ENCODE measurements at places on chromosomes 5 and 9.
A peak's percentile ranks its signal among the peaks of the same experiment; 100 is the strongest.

DNA sequence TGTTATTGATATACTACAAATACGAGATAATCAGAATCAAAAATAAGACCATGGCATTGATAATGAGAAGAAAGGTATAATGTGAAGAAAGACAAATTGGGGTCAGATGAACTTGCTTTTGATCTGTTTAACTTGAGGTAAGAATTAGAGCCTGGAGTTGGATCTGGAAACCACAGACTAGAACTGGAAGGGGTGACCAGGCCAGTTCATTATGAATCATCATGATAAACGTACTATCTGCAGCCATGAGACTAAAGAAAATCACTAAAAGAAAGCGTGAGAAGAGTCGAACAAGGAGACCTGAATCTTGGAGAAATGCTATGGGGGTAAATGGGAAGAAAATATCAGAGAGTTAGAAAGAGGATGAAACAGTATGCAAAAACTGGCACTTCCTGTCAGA, 967.5 kb downstream of the NR2F1-AS1 start:
- DNase-seq = no peak

DNA sequence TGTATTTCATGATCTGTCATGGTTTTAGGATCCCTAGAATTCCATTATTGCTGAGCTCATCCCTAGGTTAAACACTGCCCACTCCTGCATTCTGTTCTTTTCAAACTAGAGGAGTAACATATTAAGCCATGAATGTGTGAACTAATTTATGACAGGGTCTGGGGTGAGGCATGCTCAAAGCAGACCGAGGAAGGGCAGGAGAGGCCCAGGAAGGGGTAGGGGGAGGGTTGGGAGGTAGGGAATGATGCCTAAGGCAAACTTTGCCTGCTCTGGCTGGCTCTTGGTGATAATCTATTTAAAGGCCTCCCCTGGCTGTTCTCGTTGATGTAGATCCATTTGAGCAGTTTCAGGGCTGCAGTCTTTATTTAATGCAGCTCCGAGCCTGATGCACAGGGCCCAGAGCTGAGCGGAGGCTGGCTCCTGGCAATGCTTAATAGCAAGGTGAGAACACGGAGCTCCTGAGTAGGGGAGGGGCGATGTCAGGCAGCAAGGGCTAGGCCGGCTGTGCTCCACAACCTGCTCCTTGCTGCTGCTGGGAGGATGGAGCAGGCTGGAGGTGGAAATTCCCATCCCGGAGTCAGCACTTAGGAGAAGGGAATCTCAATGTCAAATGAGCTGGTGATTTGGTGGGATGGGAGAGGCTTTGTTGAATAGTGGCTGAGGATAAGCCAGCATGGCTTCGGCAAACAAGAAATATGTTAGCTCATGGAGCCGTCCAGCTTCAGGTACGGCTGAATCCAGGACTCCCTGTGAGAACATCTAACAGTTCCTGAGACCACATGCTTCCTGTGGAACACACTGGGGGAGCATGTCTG, 73.2 kb upstream of the UNC5A start:
- no peak for DNase-seq

- DNase-seq = no peak
These were observed 340.6 kb downstream of the ASTN2 start for GRCh38 chr9:117074342-117074662.

DNA sequence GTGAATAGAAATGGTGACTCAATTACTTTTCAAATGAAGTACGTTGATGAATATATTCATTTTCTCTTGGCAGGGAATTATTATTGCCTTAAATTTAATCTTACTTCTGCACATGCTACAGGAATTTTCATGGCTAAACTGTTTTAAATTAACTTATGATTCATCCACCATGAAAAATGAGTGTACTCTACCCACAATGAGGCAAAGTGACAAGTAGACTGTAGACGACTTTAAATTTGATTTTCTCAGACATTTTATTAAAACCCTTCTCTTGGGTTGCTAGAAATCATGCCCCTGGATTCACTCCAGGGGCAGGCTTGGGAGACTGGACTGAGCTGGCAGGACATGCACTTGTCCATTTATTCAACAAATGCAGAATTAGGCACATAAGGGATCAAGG, 23.5 kb upstream of the ERAP2 start:
- DNase-seq = no peak

- DNase-seq = no peak
These were observed 117.1 kb upstream of the TUT7 start for GRCh38 chr9:86471171-86471815.

GRCh38 chr5:144469106-144469505, 298.4 kb downstream of the KCTD16 start:
- no peak for DNase-seq

GRCh38 chr5:133164759-133165158, 112.9 kb downstream of the HSPA4 start:
- DNase-seq = no peak

- no peak for DNase-seq
These were observed 21.2 kb downstream of the RNF130 start for GRCh38 chr5:180050121-180050940.

DNA sequence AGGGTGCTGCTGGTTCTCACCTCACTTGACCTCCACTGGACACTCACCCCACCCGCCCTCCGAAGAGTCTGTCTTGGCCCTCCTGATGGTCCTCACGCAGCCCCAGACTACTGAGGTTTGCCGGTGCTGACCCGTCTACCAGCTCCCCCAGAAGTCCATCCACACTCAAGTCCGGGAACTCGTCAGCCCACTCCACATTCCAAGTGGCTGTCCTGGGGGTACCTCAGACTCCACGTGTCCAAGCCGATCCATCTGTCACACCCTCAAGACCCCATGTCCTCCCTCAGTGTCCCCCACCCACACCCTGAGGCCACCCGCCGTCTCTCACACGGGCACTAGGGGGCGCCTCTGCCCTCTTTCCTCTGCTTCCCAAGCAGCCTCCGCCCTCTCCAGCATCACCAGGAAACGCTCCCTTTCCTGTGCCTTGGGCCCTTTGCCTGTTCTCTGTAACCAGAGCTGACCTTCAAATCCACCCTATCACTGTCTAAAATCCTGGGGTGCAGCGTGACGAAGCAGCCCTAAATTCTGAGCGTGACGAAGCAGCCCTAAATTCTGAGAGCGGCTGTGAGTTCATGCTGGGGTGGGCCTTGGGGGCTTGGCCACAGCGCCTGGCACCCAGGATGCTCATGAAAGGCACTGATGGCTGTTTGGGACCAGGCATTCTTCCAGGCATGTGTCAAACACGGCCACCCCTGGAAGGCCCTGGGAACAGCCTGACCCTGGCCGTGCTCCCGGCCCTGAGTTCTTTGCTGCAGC, 95.7 kb downstream of the KCNT1 start:
- peak; percentile 52 for DNase-seq

DNA sequence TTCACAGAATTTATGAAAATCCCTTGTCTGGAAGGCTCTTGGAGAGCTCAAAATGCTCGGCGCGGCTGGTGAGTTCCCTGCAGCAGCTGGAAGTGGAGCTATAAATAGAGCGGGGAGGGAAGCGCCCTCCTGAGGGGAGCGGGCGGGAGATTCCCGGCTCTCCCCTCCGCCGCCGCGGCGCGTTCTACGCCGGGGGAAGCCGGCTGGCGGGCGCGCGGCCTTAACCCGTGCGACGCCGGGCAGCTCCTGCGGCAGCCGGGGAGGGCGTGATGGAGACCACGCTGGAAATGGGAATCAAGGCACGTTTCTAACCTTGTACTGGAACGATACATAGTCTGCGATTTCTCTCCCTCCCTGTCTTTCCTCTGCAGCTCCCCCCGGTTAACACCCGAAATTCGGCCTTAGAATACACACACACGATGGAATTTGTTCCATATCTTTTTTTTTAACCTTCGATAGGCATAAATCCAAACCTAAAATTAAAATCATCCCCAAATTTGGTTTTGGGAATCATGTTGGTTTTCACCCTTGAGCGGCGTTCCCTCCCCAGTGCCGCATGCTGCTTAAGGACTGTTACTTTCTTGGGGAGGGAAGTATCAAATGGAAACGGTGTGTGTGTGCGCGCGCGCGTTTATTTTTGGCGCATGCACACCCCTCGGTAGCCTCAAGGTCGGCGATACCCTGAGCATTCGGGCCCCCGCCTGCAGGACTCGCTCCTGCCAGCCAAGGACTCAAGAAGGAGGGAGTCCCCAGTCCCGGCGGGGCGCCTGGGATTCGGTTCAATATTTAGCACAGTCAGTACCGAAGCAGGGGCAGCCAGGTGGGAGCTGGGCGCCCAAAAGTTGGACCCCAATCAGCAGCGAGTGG, 306.3 kb upstream of the KCNN2 start:
- DNase-seq = no peak

DNA sequence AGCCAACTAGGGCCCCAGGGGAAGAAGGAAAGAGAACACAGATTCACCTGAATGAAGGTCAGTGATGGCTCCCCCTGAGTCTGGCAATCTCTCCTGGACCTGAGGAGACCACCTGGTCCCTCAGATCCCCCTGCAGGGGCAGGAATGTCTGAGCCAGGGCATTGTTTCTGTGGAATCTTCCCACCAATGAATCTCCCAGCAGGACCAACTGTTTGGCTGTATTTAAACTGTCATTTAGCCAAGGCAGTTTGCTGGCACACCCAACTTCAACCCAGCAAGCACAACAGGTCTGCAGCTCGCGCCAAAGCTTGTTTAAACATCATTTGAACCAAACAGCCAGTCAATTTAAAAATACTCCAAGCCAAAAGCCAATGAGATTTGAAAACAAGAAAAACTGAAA, 92.6 kb downstream of the SH3TC2 start:
- DNase-seq = no peak

DNA sequence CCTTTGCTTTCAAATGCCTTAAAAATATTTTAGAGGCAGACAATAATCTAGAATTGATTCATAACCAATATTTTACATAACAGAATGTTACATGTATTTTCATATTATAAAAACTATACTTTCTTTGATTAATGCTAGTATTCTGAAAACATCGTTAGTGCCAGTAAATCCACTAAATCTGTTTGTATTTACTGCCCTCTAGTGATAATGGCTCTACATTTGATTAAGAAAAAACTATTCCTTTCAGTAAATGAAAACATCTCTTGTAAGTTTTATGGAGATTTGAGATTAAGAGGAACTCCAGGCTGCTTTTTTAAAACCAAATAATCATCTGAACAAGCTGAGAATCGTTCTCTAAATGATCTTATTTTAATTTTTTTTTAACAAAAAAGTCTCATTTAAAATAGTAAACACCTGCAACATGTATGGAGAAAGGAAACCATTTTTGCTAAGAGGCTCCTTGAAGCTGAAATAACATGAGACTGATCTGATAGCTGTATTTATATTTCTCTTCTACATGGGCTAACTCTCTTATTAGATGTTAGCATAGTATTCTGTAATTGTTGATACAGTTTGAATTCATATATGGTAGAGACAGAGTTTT, 424.7 kb downstream of the RAB3C start:
- no peak for DNase-seq

DNA sequence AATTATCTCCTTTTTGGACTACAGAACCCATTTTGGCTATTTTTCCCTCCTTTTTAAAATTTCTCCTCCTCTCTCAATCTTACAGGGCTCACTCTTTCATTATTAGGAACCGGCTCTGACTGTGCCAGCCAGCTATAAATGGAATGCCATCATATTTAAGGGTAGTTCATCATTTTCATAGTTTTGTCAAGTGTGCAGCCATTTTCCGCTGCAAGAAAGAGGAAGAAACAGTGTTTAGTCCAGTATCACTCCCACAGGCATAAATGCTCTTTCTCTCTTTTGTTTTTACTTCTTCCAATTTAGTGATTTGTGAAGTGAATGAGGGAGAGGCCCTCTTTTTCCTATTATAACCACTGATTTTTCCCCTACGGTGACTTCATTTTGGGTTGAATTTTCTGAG, 290.0 kb downstream of the NR3C1 start:
- DNase-seq = no peak

GRCh38 chr5:94614156-94614805, 4.1 kb downstream of the KIAA0825 start:
- DNase-seq = no peak

DNA sequence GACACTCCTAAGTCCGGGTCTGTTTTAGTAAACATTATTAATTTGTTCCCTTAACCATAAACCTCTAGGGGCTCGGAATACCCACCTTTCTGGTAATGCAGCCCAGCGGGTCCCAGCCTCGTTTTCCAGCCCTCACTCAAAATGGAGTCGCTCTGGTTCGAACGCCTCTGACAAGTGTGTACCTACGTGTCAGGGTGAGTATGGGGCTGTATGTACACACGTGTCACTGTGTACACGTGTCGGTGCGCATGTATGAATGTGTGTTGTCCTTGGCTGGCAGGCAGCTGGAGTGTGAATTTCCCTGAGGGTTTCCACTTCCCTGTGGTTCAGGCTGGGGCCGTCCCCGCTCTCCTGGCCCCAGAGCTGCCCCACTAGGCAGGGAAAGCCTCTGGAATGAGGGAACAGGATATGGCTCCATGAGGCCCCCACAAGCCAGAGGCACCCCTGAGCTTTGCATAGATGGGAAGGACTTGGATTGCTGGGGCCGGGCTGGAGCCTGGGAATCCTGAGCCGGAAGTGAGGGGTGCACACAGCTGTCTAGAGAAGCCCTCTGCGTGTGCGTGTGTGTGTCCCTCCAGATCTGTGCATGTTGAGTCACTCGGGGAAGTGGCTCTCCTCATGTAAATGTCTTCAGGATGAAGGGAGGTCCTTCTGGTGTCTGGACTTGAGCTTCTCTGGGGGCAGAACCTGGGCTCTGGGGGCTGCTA, 160.8 kb upstream of the IER5L start:
- DNase-seq = no peak

GRCh38 chr5:74063346-74063745, 437.4 kb downstream of the ARHGEF28 start:
- DNase-seq = no peak

DNA sequence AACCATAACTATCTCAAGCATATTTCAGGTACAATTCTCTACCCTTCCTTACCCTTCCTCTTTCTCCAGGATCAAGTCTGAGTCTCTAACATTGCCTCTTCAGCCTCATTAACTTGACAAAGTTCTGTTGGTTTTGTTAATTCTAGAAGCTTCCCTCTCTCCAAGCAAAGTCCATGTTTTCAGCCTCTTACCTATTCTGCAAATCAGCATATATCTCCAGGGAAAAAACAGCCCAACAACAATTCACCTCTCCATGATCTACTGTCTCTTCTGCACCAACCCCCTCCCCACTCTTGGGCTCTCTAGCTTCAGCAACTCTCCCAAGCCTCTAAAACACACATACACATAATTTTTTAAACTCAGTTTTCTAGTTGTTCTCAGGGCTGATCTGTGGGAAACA, 72.2 kb downstream of the LIX1 start:
- no peak for DNase-seq

GRCh38 chr9:133103987-133104505, 17.0 kb downstream of the RALGDS start:
- no peak for DNase-seq

DNA sequence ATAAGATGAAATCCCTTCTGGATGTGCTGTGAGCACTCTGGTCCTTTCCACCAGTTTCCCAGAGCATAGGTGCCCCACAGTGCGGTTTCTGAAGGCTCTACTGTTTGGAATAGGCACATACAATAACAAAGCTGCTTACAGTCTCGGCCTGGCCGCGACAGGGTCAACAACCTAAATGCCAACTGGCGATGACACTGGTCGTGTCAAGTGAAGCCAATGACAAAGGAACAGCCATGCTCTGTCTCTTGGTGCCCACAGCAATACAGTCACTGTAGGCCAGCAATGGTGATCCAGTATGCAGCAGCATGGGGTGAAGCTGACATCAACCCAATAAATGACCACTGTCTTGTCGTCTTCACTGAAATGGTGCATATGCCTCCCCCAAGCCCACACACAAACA, 47.8 kb upstream of the EQTN start:
- DNase-seq = no peak

Measured in Calu3 (cell line).